ENCODE measurements at places on chromosomes 4 and X.

DNA sequence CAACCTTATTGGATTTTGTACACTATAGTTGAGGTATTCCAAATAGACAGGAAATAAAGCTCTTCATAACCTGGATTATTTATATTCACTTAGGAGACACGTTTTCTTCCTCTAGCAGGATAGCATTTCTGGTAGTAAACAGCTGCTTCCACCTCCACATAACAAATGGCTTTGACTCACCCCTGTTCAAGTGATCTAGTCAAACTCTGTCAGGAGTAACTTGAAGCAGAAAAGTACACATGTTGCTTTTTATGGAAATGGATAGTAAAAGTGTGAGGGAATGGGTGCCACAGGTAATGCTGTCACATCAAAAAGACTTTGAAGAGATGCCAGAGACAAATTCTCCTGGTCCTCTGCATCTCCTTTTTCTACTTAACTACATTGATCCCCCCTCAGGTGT is 258.7 kb upstream of the SLC7A11 start:
- H3K36me3 ChIP-seq, result no peaks in the 10 kb centered on the region
- H3K27ac ChIP-seq, result no peak overlapping the region
- no peaks in the 10 kb centered on the region for H3K27me3 ChIP-seq
- no peaks in the 10 kb centered on the region for H3K4me1 ChIP-seq

GRCh38 chrX:44291468-44292092 is 51.9 kb downstream of the EFHC2 start:
- no peak overlapping the region for H3K27ac ChIP-seq
- no peaks in the 10 kb centered on the region for H3K36me3 ChIP-seq
- H3K4me3 ChIP-seq, result no peak overlapping the region

DNA sequence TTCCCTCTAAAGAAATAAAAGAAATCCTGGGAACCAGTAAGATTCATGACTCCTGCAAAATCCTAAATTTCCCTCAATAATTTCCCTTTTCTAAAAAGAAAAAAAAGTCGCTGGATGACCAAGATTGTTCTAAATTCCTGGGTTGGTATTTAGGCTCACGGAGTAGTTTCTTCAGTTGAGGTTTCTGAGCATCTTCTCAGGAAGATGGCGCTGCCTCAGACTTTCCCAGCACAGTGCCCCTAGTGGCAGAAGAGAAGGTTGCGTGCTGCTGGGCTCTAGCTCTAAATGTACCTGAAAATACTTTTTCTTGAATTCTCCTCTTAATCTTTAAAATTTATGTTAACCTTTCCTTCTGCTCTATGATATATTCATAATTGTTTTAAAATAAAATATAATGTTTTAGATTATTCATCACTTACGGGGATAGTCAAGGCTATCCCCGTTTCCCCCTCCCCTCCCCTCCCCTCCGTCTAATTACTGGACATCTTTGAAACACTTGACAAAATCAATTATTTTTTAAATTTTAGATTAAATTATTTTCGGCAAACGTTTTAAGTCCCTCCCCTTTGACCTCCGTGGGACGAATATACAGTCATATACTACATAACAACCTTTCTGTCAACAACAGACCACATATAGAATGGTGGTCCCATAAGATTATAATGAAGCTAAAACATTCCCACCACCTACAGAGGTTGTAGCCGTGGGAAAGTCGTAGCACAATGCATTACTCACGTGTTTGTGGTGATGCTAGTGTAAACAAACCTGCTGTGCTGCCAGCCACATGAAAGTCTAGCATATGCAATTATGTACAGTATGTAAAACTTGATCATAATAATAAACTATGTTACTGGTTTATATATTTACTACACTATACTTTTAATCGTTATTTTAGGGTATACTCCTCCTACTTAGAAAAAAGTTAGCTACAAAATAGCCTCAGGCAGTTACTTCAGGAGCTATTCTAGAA is 41.0 kb upstream of the GATB start:
- no peak overlapping the region for H3K4me3 ChIP-seq
- H3K4me1 ChIP-seq, result no peaks in the 10 kb centered on the region
- H3K36me3 ChIP-seq, result no peaks in the 10 kb centered on the region
- H3K27me3 ChIP-seq, result no peaks in the 10 kb centered on the region
- no peak overlapping the region for H3K27ac ChIP-seq

- peaks cover 3% of the 10 kb centered on the region for H3K4me1 ChIP-seq
- no peak for DNase-seq
- H3K27me3 ChIP-seq, result peaks cover 32% of the 10 kb centered on the region
- no peak overlapping the region for H3K4me3 ChIP-seq
- H3K36me3 ChIP-seq, result no peaks in the 10 kb centered on the region
Observed at GRCh38 chr4:153938994-153939393, 150.1 kb upstream of the SFRP2 start.

DNA sequence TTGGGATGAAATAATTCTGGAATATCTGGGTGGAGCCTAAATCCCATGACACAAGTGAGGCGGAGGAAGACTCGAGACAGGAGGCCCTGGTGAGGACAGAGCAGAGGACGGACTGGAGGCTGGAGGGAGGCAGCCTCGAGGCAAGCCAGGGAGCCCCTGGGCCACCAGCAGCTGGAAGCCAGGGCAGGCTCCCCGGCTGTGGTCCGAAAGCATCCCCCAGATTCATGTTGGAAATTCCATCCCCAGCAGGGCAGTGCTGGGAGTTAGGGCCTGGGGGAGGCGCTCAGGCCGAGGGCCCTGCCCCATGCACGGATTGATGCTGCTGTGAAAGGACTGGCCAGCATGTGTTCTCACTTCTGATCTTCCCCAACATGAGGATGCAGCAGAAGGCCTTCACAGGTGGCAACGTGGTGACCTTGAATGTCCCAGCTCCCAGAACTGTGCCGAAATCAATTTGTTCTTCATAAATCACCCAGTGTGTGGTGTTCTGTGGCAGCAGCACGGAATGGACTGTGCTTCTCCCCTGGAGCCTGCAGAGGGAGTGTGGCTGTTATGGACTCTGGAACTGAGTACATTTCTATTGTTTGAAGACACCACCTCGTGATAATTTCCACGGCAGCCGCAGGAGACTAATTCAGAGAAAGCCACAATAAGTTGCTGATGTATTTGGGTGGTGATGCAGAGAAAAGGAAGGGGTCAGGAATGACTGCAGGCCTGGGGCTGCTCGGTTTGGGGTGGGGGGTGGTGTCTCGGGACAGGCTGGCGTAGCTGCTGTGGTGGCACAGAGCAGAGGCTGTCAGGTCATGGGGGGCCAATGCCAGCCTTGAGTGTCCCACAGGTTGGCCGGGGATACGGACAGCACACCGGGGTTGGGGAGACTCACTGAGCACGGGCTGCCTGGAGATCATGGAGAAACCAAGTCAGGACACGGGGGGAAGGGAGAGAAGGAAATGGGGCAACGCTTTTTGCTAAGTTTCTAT is 56.9 kb downstream of the PCGF3 start:
- H3K27ac ChIP-seq, result no peak overlapping the region
- H3K27me3 ChIP-seq, result no peaks in the 10 kb centered on the region
- H3K4me3 ChIP-seq, result no peak overlapping the region
- peaks cover 46% of the 10 kb centered on the region for H3K36me3 ChIP-seq
- no peak for DNase-seq
- peaks cover 3% of the 10 kb centered on the region for H3K4me1 ChIP-seq

DNA sequence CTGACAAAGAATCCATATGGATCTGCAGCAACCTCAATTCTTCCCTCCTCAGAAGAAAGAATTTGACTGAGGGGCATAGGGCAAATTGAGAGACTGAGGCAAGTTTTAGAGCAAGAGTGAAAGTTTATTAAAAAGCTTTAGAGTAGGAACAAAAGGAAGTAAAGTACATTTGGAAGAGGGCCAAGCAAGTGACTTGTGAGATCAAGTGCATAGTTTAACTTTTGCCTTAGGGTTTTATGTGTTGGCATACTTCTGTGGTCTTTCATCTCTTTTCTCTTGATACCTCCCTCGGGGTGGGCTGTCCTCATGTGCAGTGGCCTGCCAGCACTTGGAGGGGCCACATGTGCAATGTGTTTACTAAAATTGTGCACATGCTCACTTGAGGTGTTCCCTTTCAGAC is 98.0 kb upstream of the MAGEB16 start:
- H3K36me3 ChIP-seq, result no peaks in the 10 kb centered on the region
- no peak overlapping the region for H3K4me3 ChIP-seq
- no peaks in the 10 kb centered on the region for H3K4me1 ChIP-seq
- no peak for DNase-seq
- H3K27me3 ChIP-seq, result no peaks in the 10 kb centered on the region

DNA sequence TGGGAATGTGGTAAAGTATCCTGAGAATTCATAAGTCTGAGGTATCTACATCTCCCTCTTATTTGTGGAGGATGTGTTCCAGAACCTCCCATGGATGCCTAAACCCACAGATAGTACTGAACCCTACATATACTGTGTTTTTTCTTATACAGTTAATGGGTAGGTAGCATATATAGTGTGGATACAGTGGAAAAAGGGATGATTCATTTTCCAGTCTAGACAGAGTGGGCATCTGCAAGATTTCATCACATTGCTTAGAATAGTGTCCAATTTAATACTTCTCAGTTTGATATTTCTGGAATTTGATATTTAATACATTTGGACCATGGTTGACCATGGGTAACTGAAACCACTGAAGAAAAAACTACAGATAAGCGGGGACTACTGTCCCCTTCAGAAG is 155.0 kb upstream of the ANKRD50 start:
- DNase-seq, result no peak
- no peaks in the 10 kb centered on the region for H3K27me3 ChIP-seq
- no peaks in the 10 kb centered on the region for H3K36me3 ChIP-seq
- no peak overlapping the region for H3K27ac ChIP-seq

DNA sequence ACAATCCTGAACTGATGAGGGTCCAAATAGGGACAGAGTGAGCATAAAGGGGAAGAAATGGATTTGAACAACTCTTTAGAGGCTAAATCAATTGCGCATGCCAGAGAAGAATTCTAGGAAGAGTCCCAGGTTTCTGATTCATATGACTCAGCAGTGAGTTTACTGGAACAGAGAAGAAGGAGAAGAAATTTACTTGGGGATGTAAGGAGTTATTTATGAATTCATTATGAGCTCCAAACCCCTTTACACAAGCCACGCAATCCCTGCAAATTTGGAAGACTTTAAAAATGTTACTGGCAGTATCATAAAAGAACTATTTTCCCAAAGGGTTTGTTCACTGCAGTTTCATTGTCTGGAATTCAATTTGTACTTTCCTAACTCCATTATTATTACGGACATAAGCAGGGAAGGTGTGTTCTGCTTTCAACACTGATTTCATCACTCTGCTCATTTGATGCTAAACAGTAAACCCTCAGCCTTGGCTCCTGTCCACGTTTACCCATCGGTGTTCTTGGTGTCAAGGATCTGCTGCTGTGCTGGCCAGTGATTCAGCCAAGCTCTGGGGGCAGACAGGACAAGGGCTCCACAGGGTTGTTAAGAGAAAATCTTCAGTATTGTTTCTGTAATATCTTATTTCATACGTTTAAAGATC is 273.7 kb downstream of the HNRNPD start:
- no peaks in the 10 kb centered on the region for H3K36me3 ChIP-seq
- H3K4me1 ChIP-seq, result no peaks in the 10 kb centered on the region
- H3K4me3 ChIP-seq, result no peak overlapping the region
- no peak overlapping the region for H3K27ac ChIP-seq

GRCh38 chr4:134470544-134470943 is 269.0 kb upstream of the PABPC4L start:
- no peak overlapping the region for H3K4me3 ChIP-seq
- no peak overlapping the region for H3K27ac ChIP-seq
- H3K4me1 ChIP-seq, result no peaks in the 10 kb centered on the region
- H3K36me3 ChIP-seq, result no peaks in the 10 kb centered on the region
- DNase-seq, result no peak
- no peaks in the 10 kb centered on the region for H3K27me3 ChIP-seq

DNA sequence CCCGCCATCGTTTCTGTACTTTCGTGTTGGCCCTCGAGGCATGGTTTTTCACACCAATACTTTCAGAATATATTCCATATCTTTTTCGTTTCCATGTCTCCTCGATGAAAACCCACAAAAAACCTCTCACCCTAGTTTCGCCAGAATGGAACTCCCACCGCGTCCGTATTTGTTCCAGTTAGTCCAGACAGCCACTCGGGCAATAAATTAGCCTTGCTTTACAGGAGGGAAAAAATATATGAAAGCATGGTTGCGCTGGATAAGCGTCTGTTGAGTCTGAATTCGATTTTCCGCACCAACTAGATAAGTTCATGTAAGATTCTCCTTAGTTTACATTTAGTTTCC is 550 bp upstream of the CHM start:
- H3K27me3 ChIP-seq, result no peaks in the 10 kb centered on the region
- no peak overlapping the region for H3K4me3 ChIP-seq
- no peak for DNase-seq
- no peak overlapping the region for H3K27ac ChIP-seq
- peaks cover 4% of the 10 kb centered on the region for H3K36me3 ChIP-seq

- H3K27me3 ChIP-seq, result peaks cover 4% of the 10 kb centered on the region
- H3K36me3 ChIP-seq, result no peaks in the 10 kb centered on the region
- no peak overlapping the region for H3K4me3 ChIP-seq
- H3K27ac ChIP-seq, result no peak overlapping the region
- H3K4me1 ChIP-seq, result peaks cover 8% of the 10 kb centered on the region
- DNase-seq, result no peak
Observed at GRCh38 chr4:110271986-110272385, 73.6 kb upstream of the ELOVL6 start.

- H3K27me3 ChIP-seq, result no peaks in the 10 kb centered on the region
- H3K27ac ChIP-seq, result no peak overlapping the region
- no peaks in the 10 kb centered on the region for H3K4me1 ChIP-seq
- no peaks in the 10 kb centered on the region for H3K36me3 ChIP-seq
- no peak overlapping the region for H3K4me3 ChIP-seq
- DNase-seq, result no peak
Observed at GRCh38 chrX:77342004-77342403, 105.2 kb upstream of the FGF16 start.

GRCh38 chrX:68832516-68833447 is 4.0 kb downstream of the EFNB1 start:
- H3K36me3 ChIP-seq, result no peaks in the 10 kb centered on the region
- H3K27me3 ChIP-seq, result peaks cover 11% of the 10 kb centered on the region
- no peak overlapping the region for H3K27ac ChIP-seq
- DNase-seq, result no peak

Measured in T-helper 2 cell treated with Interferon-gamma antibody and Interleukin-4, amounts not matched to agents 5 μg/mL and 100 μg/mL, for 36 hours (primary cell).